ENCODE measurements at places on chromosomes 3 and 15.

GRCh38 chr15:95247071-95247984, 1016.0 kb downstream of the MCTP2 start:
- DNase-seq: no peak

DNA sequence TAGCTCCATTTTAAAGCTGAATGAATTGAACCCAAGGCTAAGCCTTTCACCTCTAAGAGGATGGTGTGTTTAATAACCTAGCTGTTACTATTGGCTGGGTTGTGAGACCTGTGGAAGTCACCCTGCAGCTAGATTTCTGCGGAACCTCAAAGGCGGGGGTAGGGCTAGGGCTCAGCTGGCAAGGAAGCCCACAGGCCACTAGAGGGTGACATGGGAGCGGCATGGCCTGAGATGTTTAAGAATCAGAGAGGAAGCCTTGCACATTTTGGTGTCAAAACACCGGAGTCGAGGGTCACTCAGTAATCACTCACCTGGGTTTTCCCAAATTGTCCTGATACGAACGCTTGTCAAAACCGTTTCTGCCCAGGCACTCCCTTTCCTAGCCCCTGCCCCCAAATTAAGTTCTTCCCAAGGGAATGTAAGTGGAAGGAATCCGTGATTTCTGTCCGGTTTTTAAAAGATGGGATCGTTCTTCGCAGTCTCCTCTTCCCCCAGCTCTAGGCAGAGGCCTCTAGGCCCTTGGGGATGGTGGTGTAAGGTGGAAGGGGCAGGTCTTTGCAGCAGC, 3.8 kb upstream of the ACAD9 start:
- peak; percentile 77 for DNase-seq

DNA sequence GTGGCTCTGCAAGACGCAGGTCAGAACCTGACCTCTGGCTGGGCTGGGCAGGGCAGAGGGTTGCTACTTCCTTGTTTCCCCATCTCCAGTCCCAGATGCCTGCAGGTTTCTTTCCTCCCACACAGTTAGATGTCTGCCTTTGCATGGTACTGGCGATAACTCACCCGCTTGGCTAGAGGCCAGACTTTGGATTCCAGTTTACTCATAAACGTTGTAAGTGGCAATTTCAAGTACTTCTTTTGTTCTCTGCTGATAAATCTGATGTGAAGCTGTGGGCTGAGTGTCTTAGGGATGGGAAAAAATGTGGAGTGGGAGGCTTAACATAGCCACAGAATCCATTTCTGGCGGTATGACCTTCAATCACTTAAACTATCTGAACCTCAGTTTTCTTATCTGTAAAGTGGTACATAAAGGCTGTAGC, 194.2 kb downstream of the EBLN2 start:
- DNase-seq: no peak

- DNase-seq: no peak
Observed at GRCh38 chr3:66198437-66199088, 22.2 kb upstream of the SLC25A26 start.

GRCh38 chr3:4828279-4829030, 150.8 kb upstream of the BHLHE40 start:
- no peak for DNase-seq

DNA sequence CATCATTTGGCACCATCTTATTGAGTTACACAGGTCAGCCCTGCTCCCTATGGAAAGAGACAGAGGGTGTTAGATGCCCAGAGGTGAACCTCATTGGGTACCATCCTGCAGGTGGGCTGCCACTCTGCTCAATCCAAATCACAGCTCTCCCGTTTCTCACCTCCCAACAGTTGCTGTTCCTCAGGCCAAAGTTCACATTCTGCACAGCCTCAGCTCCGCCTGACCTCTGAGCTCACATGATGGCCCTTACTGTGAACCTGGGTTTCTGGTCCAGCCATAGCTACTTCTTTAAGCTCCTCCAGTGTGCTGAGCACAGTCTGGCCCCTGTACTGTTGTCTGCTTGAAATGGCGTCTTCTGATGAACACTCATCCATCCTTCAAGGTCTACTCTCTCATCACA, 47.8 kb downstream of the BTD start:
- DNase-seq: no peak

- DNase-seq: peak; percentile 9
Observed at GRCh38 chr15:83284559-83285283, at the start of gene BNC1. Gene BNC1, minus strand, starts transcription at chr15:83284664. Its CDS starts 36 bp downstream, at chr15:83284628.
